Stimulated activated CD8-positive, alpha-beta memory T cell treated with anti-CD3 and anti-CD28 coated beads, Interleukin-15, amount 100 ng/mL, for 24 hours (primary cell): ENCODE measurements at places on chromosomes 7 and 10.

DNA sequence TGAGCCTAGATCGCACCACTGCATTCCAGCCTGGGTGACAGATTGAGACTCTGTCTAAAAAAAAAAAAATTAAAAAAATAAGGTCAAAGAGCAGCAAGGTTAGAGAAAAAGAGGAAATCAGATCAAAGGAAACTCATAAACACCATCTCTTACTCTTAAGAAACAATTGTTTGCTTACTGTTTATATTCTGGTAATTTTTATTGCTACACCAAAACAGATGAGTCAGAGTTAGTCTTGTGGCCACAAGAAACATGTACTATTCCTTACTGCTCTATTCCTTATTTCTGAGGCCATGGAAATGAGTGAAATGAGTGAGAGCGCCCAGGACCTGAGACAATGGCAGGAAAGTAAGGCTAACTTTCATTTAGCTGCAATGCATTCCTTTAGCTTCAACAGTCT is 387.3 kb downstream of the HPSE2 start:
- no peak for DNase-seq

DNA sequence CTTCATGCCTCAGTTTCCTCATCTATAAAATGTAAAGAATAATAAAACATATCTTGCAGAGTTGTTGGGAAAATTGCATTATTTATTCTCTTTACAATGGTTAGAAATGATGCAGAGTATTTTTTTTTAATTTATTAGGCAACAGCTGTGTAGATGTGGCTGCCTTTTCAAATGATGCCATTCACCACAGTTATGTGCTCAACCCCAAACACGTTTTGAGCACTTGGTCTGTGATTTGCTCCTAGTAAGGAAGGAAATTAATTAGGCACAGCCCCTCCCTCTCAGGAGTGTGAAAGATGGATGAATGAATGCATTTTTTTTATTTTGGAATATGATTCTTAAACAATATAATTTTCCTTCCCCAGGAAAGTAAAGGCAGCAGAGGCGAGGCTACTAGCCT is 575.1 kb downstream of the GALNT17 start:
- DNase-seq: no peak

DNA sequence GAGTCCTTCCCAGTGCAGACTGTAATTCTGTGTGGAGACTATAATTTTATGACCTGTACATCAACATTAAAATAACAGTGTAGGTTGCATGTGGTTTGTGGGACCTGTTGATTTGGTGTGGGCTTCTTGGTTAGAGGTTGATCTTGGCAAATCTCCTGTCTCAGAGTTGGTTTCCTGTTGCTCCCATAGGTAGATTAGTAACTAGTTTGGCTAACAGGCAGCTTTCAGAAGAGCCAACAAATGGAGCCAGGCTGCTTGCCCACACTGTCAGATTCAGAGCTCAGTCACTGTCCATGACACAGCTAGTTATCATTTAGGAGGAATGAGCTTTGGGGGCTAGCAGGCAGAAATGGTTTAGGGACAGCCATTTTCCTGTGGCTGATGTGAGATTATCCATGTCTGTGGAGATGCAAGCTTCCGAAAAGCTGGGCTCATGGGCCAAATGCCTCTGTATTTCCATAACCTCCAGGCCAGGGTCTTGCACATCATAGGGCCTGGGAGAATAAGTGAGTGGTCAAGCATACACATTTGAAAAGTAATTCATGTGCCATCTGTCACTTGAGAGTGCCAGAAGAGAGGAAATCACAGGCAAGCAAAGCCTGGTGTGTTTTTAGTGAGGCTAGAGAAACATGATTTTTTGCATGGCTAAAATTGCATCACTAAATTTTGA is 33.4 kb downstream of the CCM2 start:
- DNase-seq: no peak

- no peak for DNase-seq
These were observed 53.8 kb downstream of the HGF start for GRCh38 chr7:81715984-81716588.

DNA sequence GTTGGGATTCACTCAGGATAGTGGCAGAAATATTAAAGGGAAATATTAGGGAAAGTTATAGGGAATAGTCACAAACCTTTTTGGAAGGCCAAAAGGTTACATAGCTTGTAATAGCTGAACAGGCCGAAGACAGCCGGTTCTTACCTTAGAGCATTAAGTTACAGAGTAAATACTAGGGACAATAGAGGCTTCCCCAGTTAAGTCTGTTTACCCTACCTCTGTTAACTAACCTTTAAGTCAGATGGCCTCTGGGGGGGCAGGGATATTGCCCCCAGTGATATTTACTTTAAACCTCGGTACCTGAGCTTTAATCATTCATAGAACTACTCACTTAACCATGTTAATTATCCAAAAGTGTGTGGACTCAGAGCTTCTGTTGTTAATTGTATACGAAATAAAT is 7.4 kb downstream of the POLR1F start:
- no peak for DNase-seq

DNA sequence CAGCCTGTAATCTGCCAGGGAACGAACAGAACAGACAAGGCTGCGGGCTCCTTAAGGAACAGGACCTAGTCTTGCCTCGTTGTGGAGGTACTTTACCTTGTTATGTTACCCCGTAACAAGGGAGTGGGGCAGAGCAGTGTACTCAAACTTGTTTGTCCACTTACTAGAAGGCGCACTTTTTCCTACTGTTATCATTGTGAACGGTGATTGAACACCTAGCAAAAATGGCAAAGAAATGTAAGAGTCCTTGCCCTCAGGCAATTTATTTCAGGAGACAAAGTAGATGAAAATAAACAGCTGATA is 620 bp upstream of the IMPDH1 start:
- no peak for DNase-seq

GRCh38 chr7:25024066-25024465 is 44.1 kb upstream of the OSBPL3 start:
- DNase-seq: no peak

DNA sequence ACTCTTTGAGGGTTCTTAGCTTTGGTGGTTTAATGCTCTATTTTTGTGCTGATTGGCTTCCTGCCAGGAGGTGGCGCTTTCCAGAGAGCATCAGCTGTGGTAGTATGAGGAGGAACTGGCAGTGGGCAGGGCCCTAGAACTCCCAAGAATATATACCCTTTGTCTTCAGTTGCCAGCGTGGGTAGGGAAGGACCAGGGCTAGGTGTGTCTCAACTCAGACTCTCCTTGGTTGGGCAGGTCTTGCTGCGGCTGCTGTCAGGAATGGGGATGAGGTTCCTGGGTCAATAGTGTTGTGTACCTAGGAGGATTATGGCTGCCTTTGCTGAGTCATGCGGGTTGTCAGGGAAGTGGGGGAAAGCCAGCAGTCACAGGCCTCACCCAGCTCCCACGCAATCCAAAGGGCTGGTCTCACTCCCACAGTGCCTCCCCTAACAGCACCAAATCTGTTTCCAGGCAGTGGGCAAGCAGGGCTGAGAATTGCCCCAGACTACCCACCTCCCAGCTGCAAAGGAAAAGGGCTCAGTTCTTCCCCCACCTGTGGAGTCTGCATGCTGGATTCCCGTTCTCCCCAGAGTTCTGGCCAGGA is 191.5 kb downstream of the PHTF2 start:
- DNase-seq: no peak

DNA sequence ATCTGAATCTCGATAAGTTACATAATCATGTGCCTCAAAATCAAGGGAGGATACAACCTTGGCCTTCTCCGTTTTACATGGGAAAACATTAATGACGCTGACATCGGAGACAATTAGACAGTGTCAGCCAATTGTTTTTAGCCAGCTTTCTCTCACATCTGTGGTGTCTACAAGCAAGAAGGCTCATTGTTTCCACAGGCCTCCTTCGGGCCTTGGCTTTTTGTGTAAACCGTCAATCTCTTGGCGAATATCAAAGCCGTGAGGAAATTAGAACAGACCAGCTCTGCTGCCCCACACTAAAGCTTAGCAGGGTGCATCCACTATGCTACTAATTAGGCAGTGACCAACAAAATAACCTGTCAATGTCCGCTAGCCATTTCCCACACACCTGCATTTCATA is 43.2 kb downstream of the VAX1 start:
- no peak for DNase-seq

GRCh38 chr7:79868010-79868409 is 266.6 kb upstream of the GNAI1 start:
- no peak for DNase-seq

DNA sequence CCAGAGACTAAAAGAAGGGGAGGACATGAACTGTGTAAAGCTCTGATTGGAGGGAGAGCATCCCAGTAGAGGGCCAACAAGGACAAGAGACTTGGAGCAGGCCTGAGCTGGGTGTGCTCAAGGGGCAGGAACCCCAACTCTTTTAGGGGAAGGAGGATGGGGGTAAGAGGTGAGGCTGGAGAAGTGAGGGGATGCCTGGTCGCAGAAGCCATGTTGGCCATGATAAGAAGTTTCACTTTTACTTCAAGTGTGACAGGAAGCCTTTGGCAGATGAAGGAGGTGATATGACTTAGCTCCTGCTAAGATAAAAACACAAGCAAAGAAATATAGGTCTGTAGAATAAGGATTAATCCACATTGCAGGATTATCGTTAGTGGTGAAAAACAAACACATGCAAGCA is 208.3 kb downstream of the JAZF1 start:
- no peak for DNase-seq

- DNase-seq: no peak
These were observed 894.0 kb upstream of the ZNF722 start for GRCh38 chr7:63104666-63105065.

DNA sequence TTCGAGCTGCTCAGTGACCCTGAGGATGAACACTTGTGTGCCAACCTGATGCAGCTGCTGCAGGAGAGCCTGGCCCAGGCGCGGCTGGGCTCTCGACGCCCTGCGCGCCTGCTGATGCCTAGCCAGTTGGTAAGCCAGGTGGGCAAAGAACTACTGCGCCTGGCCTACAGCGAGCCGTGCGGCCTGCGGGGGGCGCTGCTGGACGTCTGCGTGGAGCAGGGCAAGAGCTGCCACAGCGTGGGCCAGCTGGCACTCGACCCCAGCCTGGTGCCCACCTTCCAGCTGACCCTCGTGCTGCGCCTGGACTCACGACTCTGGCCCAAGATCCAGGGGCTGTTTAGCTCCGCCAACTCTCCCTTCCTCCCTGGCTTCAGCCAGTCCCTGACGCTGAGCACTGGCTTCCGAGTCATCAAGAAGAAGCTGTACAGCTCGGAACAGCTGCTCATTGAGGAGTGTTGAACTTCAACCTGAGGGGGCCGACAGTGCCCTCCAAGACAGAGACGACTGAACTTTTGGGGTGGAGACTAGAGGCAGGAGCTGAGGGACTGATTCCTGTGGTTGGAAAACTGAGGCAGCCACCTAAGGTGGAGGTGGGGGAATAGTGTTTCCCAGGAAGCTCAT is 1.1 kb downstream of the DDIT4 start:
- DNase-seq: no peak

GRCh38 chr7:135697276-135698049 is 30.5 kb downstream of the SLC13A4 start:
- no peak for DNase-seq

- DNase-seq: no peak
These were observed 13.4 kb downstream of the HIP1 start for GRCh38 chr7:75725306-75725705.

- DNase-seq: no peak
These were observed 2.1 kb downstream of the ADK start for GRCh38 chr10:74153123-74153522.

GRCh38 chr10:122060250-122060649 is 71.3 kb downstream of the TACC2 start:
- no peak for DNase-seq

DNA sequence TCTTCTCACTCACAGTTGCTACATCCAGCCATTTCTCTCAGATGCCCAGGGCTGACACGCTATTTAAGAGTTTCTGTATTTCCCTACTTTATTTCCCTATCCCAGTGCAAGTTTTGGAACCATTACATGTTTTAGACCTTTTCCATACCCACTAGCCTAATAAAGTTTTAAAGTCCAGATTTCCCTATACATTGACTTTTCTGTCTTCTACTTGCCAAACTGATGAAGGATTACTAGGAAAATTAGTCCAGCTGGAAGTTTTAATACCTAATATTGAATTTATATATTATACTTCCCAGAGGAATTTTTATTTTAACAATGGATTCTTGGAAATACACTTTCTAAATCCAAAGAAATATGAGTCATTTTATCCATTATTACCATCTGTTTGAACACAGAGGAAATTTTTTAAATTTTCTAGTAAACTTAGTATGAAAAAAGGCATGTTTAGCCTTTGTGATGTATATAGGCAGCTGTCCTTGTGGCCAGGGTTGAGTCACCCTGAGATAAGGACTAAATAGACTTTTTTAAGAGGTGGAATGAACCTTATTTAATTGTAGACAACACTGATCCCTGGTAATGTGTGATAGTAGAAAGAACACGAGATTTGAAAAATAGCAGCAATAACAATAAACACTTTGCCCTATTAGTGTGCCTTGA is 205.0 kb downstream of the TFEC start:
- DNase-seq: no peak

DNA sequence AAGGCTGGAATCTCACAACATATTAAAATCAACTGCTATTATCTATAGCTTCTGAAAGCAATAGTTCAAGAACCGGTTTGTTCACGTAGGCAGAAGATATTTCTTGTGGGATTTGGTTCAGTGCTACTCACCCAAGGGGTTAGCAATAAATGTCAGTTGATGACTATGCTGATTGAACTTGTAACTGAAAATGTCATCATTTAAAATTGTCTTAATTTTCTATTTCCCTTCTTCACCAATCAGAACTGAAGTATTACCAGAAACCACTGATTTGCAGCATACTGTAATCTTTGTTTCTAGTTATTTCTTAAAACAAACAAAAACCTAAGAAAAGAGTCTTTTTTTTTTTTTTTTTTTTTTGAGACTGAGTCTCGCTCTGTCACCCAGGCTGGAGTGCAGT is 46.1 kb downstream of the CPEB3 start:
- no peak for DNase-seq

GRCh38 chr7:46930366-46930765 is 651.5 kb downstream of the TNS3 start:
- no peak for DNase-seq

DNA sequence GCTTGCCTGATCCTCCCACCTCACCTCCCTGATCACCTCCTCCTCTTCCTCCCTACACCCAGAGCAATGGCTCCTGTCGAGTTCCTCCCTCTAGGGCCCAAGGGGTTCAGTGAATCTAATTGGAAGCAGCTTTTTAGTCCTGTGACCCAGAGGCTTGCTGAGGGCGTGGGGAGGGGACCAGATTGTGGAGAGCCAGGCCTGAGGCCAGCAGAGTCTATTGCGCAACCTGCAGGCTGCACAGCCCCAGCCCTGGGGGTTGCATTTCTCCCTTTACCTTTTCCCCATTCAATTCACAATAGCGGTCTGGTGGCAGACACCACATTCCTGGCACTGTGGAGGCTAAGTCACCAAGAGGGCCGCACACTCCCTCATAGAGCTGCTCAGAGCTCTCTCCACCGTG is 32.5 kb downstream of the GHRHR start:
- DNase-seq: no peak

DNA sequence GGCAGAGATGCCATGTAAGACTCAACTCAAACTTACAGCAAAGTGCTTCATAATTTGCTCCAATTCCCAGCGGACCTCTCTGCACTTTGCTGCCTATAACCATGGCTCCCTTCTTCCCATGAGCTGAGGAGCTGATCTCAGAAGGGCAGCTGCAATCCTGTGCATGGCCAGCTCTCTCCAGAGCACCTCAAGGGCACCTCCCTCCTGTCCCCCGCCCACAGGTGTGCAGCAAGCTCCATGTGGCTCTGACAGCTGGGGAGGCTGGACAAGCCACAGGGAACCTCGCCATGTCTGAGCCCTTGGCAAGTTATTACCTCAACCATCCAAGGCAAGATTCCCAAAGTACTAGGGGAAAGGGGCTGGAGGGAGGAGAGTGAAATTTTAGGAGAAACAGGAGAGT is 61.1 kb upstream of the DDC start:
- DNase-seq: no peak

GRCh38 chr7:110856704-110857103 is 234.2 kb upstream of the LRRN3 start:
- no peak for DNase-seq

GRCh38 chr10:113073549-113074189 is 123.6 kb downstream of the TCF7L2 start:
- no peak for DNase-seq
